AG20443 (cell line): ENCODE measurements at places on chromosomes 5 and 9.

GRCh38 chr5:96742538-96742937 is 65.2 kb downstream of the ERAP1 start:
- no peak for DNase-seq

DNA sequence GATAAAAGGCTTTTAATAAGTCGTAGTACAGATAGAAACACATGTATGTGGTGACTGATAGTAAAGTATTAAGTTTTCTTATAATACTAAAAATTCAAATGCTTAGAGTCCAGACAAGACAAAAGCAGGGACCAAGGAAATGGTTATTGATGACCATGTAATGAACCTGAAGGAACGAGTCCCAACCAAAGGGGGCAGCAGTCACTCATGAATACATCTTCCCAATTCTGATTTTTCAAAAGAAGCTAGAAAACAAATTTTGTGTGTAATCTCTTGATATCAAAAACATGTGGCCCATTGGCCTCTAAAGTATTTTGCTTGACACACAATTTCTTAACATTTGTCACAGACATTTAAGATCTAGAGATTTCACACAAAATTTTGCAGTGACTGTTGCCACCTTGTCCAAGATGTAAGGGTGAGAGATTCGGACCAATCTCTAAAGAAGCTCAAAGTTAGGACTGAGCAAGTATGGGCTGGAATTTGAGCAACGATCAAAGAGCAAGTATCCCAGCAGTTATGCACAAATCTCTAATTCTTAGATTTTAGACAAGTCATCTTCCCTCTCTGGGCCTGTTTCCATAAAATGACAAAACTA is 66.8 kb downstream of the ARL15 start:
- DNase-seq = peak; percentile 60

- DNase-seq = no peak
Measured at GRCh38 chr9:110801426-110801825, 132.8 kb downstream of the MUSK start.

DNA sequence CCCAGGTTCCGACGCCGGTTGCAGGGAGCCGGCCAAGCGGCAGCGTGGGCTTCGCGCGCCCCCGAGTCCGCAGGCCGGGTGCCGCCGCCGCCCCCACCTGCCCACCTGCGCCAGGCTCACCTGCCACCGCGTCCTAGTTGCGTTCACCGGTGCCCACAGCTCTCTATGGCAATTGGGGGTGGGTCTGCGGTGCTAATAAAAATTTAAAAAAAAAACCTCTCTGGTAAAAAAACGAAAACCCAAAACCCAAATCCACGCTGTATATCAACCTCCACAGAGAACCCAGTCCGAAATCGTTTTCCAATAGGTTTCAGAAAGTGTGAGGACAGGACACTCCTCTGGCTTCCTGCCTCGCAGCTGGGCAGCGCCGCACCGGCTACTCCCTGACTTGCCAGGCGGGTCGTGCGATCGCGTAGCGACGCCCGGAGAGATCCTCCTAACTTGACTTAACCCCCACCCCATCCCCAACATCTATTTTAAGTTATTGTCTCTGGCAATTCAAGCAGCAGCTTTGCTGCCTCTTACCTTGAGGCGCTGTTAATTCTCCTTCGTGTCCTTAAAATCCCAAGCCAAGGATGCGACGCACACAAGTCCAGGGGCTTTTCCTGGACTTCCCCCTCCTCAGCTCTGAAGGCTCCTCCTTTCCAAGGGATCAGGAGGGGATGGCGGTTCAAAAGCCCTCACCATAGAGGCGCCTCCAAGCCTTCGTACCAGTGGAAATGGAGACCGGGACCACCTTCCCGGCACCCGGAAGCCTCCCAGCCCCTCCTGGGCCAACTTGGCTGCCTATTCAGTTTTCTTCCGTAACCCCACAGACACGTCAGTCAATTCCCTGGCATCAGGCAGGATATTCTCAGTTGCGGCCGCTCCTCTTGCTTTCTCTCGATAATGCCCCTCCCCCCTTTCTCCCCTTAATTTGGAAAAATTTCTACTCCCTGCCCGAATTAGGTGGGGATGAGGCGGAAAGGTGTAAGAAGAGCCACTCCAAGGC is 1639.4 kb upstream of the C9orf72 start:
- peak; percentile 14 for DNase-seq

DNA sequence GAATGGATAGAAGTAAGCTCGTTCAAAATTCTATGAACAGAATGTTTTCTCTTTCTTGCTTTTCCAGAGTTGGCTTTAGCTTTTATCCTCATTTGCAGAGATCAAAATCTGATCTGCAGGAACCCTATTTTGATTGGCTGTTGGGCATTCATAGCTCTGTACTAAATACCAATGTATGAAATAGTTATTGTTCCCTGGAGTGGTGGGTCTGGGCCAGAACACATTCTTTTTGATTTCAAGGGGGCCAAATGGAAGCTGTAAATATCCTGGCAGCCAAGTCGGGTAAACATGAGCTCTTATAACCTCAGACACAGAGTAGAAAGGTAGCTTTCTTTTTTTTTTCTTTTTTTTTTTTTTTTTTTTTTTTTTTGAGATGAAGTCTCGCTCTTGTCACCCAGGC is 241.5 kb downstream of the PDZD2 start:
- DNase-seq = no peak

DNA sequence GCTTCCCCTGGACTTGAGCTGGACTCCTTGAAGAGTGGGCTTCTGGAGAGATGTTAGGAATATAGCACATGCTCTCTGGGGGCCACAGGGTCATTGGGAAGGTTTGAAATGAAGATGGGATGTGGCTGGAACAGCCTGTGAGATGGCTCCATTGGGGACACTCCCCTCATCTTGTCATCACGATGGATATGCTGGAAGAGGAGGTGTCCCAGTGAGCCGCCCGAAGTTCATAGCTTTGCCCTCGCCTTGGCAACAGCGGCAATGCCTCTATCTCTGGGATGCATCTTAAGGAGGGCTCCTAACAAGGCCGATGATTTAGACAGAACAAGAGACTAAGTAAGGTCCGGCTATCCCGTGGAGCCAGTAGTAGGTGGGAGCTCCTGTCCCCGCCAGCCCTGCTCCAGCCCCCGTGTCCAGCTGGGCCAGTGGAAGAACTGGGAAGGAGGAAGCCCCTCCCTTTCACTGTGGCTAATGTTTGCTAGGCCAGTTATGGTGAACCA is 23.9 kb downstream of the AMBP start:
- DNase-seq = no peak

- DNase-seq = no peak
Measured at GRCh38 chr9:27497883-27498417, 26.1 kb upstream of the IFNK start.

- no peak for DNase-seq
Measured at GRCh38 chr5:154316223-154316935, 125.8 kb downstream of the GALNT10 start.

- DNase-seq = no peak
Measured at GRCh38 chr9:88387036-88387551, 1.1 kb upstream of the SPIN1 start.

DNA sequence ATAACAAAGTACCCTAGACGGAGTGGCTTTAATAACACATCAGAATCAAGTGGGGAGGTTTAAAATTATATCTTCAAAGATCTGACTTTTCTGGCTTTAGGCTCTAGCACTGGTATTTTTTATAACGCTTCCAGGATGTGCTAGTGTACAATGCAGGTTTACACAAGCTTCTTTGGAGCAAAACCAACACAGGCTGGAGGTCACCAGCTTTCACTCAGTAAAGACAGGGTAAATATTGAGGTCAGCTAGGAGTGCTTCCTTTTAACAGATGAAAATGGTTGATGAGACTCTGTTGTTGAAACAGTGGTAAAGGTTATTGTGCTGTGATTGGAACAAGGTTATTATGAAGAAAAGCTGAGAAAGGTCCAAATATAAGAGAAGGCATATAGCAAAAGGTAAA is 414.2 kb downstream of the TAF11L14 start:
- DNase-seq = no peak

DNA sequence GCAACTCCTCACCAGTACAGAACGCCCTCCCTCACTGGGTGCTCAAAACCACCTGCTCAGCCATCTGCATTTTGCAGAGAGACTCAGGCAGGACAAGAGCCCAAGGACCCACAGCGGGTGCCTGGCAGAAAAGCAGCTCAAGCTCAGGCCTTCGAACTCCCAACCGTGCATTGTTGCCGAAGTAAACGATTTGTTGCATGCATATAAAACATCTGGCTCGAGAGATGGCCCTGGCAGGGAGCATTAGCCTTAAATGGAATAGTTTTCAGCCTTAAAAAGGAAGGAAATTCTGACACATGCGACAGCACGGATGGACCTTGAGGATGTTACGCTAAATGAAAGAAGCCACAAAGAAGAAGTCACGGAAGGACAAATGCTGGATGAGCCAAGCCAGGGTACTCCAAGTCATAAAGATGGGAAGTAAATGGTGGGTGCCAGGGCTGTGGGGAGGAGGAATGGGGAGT is 160.4 kb upstream of the PHYKPL start:
- no peak for DNase-seq

- DNase-seq = no peak
Measured at GRCh38 chr5:58317009-58317408, 142.9 kb downstream of the PLK2 start.

DNA sequence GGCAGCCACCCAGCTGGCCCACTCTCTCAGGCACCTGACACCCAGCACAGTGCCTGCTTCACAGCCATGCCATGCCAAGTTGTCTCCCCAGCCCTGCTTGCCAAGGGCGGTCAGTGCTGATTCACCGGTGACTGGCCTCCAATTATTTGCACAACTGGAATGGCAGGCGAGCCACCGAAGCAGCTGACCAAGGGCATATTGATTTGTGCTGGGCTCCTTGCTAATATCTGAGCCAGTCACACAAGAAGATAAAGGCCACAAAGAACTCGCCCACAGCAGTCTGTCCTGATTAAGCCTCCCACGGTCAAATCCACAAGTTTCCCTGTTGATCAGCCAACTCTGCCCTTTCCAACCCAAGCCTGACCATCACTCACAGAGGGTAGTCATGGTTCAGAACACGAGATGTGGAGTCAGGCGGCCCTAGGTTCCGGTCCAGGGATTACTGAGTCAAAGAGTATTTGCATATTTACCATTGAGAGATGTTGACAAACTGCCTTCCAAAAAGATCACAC is 6.4 kb upstream of the EEIG1 start:
- peak; percentile 82 for DNase-seq

GRCh38 chr5:7425830-7426229 is 29.9 kb downstream of the ADCY2 start:
- no peak for DNase-seq

- peak; percentile 97 for DNase-seq
Measured at GRCh38 chr5:78984439-78985115, 533 bp downstream of the ARSB start.

- DNase-seq = no peak
Measured at GRCh38 chr5:83485842-83486241, 14.3 kb downstream of the VCAN start.

DNA sequence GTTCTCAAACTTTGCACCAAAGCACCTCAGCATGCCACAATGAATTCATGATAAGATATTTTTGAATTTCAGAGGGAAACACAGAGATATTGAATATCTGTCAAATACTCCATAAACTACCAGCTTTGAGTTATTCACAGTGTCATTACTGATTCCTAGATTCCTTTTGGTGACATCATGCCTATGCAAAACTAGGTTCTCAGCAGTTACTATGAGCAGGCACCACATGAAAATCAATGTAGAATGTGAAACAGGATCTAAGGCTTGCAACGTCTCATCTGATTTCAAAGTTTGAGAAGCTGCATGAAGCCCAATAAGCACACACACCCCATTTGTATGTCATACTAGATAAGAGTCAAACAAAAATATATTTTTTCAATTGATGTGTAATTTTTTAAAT is 426.5 kb downstream of the NR2F1-AS1 start:
- no peak for DNase-seq

DNA sequence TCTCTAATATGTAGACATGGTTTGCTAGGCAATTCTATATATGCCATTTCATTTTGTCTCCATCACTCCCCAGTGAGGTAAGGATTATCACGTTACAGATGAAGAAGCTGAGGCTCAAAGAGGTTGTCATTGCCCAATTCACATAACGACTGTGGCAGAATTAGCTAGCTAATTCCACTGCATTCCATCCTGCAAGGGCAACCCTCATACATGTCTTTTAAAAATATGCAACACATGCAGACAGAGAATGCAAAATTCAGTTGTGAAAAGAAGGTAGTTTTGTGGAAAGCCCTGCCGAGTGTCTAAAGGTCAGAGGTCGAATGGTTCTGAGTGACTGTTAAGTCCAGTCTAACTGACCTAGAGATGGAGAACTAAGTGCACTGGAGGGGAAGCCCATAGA is 219.2 kb downstream of the PAPPA start:
- no peak for DNase-seq

GRCh38 chr5:130912088-130912487 is 253.0 kb downstream of the HINT1 start:
- DNase-seq = no peak

GRCh38 chr5:40374853-40375252 is 304.9 kb upstream of the PTGER4 start:
- DNase-seq = no peak

GRCh38 chr5:122374110-122374509 is 62.1 kb downstream of the SNCAIP start:
- no peak for DNase-seq

DNA sequence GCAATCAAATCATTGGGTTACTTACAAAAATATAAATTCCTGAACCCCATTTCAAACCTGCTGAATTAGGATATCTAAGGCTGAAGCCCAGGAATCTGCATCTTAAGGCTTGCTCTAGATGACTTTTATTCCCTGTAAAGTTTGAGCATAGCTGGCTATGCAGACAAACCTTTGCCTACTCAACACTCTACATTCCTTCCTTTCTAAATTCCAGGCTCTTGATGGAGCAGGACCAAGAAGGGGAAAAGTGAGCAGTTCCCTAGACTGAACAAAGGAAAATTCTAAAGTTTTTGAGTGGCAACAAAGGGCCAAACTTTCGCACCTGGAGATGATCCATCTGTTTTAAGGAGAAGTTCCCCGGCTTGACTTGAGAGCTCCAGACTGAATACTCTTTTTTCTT is 9.8 kb upstream of the ADRA1B start:
- no peak for DNase-seq
